Mammary microvascular endothelial cell (primary cell): ENCODE measurements at places on chromosomes 2 and 18. TPM values are rescaled to one million over a fixed set of nuclear protein-coding genes. Genes with fewer than 3 reads are reported as not detected.

Gene LYPD6
- total RNA-seq: 2.6 and 3.9 TPM in 2 replicates

Gene TACR1
- not detected in 2 replicates for total RNA-seq

Gene C18orf54
- total RNA-seq: 6.9 and 8.0 TPM in 2 replicates

Gene UGT1A4
- not detected in 2 replicates for total RNA-seq

Gene UGT1A3
- not detected in 2 replicates for total RNA-seq

Gene DLX1
- not detected in 2 replicates for total RNA-seq
